ENCODE measurements at places on chromosomes 4 and X. TPM values are rescaled to one million over a fixed set of nuclear protein-coding genes. Genes with fewer than 3 reads are reported as not detected.

DNA sequence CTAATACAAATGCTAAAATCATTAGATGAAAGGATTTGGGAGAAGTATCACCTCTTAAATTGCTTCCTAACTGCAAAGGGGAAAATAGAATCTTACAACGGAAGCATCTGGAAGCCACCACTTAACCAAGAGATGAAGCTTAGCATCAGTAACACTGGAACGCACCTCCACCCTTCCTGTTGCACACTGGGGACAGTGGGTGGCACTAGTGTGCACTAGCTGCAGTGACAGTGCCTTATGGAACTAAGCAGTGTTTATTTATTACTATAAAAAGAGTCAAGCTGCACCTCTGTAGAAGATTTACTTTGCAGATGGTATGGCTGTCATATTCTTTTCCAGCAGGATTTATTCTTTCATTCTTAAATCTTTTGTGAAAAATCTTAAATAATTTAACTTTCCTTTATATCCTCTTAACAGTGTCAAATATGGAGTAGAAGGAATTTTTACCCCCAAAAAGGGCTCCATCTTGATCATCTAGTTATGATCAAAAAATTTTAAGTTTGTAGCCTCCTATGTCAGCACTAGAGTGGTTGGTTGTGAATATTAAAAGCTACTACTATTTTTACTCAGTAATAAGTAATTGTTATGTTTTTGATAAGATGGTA, 76.7 kb downstream of the SCD5 start:
- no peak for DNase-seq

DNA sequence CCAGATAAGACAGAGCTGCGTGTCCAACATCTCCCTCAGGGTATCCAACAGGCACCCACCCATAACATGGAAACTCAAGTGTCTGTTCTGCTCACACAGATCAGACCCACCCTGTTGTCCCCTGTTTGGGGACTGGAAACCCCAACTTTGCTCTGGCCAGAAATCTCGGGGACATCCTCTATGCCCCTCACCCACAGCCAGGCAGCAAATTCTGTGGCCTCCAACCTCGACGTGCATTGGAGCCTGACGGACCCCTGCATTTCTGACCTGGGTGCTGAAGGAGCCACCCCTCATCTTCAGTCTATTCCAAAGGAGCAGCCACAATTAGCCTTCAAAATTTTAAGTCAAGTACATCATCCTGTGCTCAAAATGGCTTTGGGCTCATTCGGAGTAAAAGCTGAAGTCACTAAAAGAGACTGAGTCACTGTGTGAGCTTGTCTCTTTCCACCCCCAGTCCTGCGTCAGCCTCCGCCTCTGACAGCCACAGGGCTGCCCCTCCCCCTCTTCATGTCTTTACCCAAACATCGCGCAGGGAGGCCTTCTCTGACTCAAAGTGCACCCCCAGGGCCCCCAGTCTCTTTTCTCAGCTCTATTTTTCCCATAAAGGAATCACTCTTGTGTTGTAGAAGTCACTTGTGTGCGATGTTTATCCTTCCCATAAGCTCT, 24.4 kb upstream of the PDE6B start:
- DNase-seq = no peak

DNA sequence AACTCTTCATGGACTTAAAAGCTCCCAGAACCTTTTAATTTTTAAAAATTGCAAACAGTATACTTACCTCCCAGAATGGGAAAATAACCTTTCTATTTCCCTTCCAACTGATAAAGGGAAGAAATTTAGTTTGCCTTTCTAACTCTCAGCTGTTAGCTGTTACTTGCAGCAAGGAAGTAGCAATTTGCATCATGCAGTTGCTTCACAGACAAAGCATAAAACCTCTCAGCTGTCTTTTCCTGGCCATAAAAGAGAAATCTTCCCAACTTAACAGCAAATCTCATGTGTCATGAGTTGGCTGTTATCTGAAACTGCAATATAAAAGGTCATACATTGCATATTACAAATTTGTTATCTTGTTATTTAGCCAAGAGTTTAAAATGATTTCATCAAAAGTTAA, 18.4 kb downstream of the C4orf17 start:
- DNase-seq = no peak

- DNase-seq = no peak
Measured at GRCh38 chrX:136856551-136856950, 24.0 kb downstream of the RBMX start.

DNA sequence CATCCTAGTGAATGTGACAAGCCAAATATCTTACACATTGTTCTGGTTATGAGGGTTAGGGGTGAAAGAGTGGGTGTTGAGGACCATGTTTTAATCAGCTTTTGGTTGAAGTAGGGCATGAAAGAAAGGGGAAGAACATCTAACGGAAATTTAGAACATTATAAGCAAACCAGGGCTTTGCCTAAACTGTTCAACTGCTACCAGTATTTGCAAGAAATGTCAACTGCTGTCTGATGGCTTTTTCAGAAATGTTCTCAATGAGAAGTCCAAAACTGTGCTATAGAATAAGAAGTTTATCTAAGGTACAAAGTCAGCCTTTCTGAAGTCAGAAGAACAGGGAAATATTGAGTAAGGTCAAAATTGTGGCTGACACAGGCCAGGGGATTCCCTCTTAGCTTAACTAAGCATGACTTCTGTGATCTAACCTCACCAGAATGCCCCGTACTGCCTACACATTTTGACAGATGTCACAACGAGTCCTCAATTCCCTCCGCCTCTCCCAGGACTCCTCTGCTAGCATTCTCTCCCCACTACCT, 67.1 kb downstream of the DTHD1 start:
- peak; percentile 47 for DNase-seq

DNA sequence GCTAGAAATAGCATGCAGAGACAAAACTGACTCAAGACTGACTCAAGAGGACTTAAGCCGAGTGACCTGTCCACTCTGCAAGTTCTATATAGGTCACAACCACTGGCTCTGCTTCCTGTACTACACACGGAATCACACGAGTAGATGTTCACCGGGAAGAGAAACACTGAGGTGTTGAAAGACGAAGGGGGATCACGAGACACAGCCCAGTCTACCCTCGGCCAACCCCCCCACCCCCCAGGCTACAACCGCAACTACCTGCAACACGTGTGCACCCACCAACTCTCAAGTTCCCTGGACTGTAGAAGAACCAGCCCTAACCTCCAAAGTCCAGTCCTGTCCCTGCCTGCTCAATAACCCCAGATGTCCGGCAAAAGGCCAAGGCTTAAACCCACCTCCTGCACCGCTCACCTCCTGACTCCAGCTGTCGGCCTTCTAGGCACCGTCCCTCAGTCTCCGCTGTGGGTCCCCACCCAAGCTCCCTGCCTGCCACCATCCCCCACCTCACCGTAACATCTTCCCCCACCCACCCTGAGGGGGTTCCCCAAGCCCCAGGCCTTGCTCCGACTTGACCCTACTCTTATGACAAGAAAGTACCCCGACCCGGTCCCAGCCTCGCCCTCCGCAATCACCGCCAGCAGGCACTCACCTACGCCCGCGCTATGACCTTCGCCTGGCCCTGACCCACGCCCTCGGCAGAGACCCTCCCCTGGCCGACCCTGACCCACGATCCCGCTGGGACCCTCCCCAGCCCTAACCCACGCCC, 739 bp downstream of the GAK start:
- no peak for DNase-seq

DNA sequence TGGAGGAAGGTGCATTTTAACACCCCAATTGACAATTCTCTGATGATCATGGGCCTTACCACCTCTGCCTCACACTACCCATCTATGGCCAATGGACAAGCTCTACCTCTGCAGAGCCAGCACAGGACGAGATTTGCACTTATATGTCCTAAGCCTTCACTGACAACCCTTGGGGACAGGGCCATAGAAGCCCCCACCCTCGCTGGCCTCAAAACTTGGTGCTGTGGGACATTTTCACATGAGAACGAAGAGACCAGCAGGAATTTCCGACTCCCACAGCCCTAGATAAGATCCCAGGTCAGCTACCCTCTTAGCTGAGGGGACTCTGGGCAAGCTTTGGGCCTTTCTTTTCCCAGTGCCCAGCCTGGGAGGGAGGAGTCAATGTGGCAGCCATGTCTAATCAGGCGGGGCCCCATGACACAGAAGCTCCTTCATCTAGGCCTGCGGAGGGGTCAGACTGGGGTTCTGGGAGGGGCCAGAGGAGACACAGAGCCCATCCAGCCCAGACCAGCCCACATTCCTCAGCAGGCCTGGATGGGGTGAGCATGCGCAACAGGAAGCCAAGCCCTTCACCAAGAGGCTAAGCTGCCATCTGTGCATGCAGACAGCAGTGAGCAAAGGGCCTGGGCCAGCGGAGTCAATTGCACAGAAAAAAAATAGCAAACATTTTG, 12.1 kb downstream of the PJA1 start:
- no peak for DNase-seq

DNA sequence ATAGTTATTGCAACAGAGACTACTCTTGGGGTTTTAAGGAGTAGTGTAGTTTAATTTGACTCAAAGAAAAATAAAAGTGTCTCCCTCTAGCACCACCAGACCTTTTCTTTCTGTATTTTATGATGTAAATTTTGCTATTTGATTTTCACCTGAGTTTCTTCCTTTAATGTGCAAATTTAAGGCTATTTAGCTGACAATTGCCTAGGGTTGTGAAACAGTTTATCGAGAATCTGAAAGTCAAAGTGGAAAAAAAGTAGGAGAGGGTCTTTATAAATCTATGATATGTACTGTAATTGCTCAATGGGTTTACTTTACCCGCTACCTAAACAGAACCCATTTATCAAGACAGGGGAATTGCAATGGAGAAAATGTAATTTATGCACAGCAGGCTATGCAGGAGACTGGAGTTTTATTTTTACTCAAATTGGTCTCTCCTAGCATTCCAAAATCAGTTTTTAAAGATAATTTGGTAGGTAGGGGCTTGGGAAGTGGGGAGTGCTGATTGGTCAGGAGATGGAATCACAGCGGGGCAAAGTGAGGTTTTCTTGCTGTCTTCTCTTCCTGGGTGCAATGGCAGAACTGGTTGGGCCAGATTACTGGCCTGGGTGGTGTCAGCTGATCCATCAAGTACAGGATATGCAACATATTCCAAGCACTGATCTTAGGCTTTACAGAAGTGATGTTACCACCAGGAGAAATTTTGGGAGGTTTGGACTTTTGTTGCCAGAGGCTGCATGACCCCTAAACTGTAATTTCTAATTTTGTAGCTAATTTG, 228.6 kb upstream of the TACR3 start:
- DNase-seq = no peak

GRCh38 chr4:100287534-100287933, 97.3 kb upstream of the DDIT4L start:
- no peak for DNase-seq

GRCh38 chr4:125013891-125014290, 300.9 kb upstream of the FAT4 start:
- DNase-seq = no peak

- DNase-seq = no peak
Measured at GRCh38 chr4:103996637-103997036, 276.9 kb upstream of the TACR3 start.

GRCh38 chrX:7346021-7346420, 198.1 kb upstream of the PUDP start:
- no peak for DNase-seq

DNA sequence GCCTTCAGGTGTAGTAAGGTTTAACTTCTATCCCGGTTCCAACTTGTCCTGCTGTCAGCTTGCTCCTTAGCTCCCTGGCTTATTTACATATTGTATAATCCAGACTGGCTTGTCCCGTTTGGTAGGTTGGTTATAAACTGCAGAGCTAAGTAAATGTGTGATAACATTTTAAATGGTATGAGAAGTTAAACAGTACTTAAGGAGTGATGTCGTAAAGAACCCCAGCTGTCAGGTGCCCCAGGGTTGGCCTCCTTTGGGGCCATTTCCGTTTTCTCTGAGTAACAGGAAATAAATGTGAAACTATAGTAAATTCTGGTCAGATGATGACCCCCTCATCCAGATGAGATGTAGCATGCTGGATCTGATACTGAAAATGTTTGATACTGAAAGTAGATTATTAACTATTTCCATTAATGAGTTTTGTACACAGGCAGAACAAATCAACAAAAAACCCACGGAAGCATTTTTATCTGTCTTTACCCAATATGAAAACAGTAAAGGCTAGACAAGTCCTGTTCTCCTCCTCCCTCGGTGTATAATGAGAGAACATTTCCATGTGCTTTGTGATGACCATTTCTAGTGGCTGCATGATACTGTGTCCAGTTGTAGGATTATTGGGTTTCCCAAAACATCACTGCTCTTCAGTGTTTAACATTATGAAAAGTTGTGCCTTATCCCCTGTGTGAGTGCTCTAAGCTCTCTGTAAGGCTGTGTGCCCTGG, 22.4 kb downstream of the GAB1 start:
- DNase-seq = no peak

DNA sequence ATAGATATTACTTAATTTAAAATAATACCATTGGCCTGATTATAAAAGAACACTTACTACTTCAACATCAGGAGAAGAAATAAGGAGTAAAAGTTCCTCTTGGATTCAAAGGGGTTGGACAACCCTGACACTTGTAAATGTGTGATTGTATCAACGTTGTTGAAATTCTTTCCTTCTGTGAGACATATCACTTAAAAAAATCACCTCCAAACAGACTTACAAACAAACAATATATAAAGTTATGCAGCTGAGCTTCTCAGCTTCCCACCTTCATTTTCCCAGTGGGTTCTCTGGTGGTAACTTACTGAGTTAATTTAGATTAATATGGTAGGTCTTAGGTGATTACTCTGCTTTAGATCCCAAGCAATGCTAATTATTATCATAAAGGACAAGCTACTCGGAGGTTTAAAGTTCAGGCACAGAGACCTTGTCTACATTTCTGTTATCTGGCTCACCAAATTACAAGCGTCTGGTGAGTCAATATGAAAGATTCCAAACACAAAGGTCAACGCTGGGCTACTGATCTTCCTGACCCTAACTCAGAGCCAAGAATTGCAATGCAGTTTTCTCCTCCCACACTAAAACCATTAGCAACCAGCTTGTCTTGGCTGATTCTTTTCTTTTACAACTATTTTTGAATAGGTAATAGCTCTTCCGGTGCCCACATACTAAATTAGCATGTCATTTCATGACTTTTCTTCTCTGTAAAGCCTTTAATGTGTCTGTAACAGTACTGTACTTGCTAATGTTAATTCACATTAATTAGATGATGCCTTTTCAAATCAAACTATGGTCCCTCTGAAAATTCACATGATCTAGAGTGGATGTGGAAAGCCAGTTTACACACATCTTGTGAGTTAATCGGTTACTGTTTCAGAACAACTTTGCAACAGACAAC, 157.6 kb downstream of the RASL11B start:
- no peak for DNase-seq

- DNase-seq = no peak
Measured at GRCh38 chrX:17497193-17497592, 122.2 kb downstream of the NHS start.

DNA sequence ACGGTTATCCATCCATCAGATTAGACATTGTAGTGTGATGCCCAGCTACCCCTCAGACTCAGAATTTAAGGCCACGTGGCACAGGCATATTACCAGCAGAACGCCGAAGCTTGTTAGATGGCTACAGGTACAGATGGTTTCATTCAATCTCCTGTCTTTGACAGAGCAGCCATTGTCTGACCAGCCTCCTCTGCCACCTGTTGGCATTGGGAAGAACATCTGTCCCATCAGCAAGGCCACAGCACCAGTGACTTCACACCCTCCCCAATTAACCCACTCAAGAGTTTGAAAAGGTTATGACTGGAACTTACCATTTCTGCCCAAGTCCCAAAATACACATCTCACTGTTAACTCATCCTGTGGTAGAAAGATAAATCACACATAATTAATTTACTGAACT, 22.0 kb upstream of the PHKA2 start:
- DNase-seq = no peak

The STIM2 gene
- 55.6 TPM for total RNA-seq

The TTC29 gene
- not detected for total RNA-seq

The OTUD6A gene
- not detected for total RNA-seq

The TMSB15B gene
- 8.6 TPM for total RNA-seq

The CD38 gene
- total RNA-seq = 152 TPM

The CCKAR gene
- not detected for total RNA-seq

The UGT2B15 gene
- total RNA-seq = not detected

The TMSB15A gene
- total RNA-seq = not detected

Measured in activated T-helper 1 cell treated with anti-CD3 and anti-CD28 coated beads, Interleukin-12 subunit alpha, Interleukin-12 subunit beta, Interleukin-2, Interleukin-4 antibody, amounts not matched to agents 30 ng/mL and 10 ng/mL and 1 ng/mL, durations not matched to agents 14 hours and 24 hours and 36 hours (primary cell).